LHCN-M2 (cell line): ENCODE measurements at places on chromosomes 16 and 17. TPM values are rescaled to one million over a fixed set of nuclear protein-coding genes. Genes with fewer than 3 reads are reported as not detected.
A peak's percentile ranks its signal among the peaks of the same experiment; 100 is the strongest.

- peak; percentile 56 for DNase-seq
Observed at GRCh38 chr17:40846515-40847144, 20.4 kb downstream of the KRT12 start.

DNA sequence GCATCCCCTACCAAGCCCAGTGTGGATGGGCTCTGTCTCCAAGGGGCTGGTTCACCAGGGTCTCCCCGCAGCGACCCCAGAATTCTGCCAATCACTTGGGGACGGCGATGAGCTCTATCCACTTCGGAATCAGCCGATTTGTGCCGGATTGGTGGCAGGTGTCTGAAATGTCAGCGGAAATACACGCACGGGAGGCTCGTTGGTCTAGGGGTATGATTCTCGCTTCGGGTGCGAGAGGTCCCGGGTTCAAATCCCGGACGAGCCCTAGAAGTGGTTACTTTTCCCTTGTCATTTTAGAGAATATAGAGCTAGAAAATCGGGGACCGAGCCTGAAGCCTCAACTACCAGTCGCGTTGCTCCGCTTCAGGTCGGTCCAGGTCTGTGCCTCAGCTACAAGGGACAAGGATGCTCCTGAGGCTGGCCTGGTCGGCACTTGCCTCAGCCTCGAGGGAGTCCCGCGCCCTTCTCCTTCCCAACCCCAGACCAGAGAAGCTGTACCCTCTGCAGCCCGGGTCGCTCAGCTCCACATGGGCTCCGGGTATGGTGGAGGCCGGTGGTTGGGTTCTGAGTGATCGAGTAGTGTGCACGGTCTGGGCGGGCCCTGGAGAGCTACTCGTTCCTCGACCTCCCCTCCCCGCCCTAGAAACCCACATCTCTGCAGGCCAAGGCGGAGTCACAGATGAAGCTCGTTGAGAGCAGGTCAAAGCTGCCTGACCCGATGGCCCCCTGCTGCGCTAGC, 16.0 kb upstream of the OR1F1 start:
- DNase-seq, result peak; percentile 71

DNA sequence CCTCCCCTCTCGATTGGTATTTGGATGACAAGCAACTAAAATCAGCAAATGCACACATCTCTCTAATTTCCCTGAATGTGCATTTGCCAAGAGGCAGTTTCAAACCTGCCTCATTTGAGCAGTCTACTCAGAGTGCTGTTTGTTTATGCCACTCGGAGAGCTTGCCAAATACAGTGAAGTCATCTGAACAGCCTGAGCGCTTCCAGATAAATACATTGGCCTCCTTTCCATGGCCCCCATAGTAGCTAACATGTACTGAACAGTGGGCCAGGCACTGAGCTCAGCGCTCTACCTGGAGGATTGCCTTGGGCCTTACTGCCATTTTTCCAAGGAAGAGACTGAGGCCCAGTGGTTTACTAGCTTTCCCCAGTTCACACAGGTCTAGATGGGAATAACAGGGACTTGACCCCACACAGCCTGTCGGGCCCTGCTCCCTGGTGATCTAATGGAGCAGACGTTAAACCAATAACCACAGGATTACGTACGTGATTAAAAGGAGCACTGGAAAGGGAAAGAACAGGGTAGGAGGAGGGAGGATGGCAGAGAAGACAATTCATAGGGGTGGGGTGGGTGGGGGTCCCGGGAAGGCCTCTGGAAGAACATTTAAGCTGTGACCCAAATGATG, 18.7 kb upstream of the ANKRD40CL start:
- DNase-seq, result no peak

- DNase-seq, result no peak
Observed at GRCh38 chr17:11559601-11560000, 38.7 kb upstream of the DNAH9 start.

GRCh38 chr17:62805234-62805633, 2.9 kb downstream of the MARCHF10 start:
- DNase-seq, result peak; percentile 50

GRCh38 chr16:8880839-8881510, 1.2 kb upstream of the LITAFD start:
- no peak for DNase-seq

Gene AIPL1
- total RNA-seq, result not detected in 2 replicates

DNA sequence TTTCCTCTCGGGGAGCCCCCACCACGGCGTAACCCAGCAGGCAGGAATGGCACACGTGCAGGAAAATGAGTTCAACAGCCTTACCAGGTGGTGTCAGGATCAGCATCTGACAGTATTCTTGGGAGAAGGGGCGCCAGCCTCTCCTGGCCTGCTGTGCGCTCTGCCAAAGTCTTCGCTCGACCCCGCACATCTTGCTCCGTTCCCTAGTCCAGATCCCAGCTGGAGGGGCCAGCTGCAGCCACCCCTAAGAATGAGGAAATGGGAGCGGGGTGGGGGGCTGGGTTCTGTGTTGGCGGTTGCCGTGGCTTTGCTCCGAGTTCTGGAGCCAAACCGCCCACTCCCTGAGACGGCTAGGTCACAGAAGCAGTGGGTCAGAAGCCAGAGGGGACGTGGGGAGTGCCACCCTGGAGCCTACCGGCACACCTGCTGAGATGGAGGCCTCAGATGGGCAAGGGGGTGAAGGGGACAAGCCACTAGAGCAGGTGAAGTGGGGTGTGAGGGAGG, at the start of gene CHCT1:
TSS of gene CHCT1 (plus strand) at position 328 of the 504 bp plus-strand sequence. CDS start at position 432, 104 bp downstream.
- no peak for DNase-seq

DNA sequence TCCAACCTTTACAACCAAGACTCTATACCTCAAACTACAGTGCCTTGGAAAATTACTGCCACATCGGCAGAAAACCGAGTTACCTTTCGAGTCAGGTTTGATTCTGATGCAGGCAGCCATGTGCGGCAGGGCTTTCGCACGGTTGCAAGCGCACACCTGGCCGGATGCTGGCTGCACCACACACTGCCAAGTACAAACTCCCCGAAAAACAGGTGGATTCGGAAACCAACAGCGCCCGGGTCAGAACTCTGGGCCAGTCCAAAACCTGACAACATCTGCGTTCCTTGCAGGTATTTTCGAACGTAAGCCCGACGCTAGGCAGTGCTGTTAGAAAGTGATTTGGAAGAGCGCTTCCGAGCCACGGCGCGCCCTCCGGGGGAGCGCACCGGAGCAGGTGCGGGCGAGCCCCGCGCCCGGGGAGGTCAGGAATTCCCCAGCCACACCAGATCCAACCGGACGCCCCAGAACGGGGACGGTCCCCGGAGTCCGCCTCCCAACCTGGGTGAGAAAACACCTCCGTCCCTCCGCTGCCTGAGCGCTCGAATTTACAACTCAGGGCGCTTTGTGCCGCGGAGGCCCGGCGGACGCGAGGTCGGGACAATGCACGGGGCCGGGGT, 1.2 kb downstream of the USP7 start:
- DNase-seq, result peak; percentile 22

Gene TPSD1
- not detected in 2 replicates for total RNA-seq

GRCh38 chr16:84084570-84085270, 32.0 kb downstream of the MBTPS1 start:
- peak; percentile 33 for DNase-seq

Gene KRTAP2-1
- total RNA-seq, result not detected in 2 replicates

DNA sequence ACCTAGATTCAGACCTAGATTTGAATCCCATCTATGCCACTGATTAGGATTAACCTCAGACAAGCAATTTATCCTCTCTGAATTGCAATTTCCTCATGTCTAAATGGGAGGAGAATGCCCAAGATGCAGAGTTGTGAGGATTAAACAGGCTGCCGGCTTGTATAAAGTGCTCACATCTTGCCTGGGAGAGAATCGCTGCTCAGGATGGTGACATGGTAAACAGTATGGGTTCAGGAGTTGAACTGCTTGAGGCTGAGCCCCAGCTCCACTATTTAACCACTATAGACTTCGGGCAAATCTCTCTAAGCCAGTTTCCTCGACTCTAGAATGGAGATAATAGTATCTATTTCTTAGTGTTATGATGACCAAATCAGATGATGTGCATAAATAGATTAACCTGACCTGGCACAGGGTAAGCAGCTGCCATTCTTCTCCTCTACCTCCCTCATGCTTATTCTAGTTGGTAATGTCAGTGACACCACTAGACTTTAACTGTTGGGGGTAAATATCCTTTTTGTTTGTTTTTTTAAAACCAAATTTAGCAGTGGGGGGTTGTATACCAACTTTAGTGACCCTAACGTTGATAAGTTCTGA, 732 bp upstream of the RPL27 start:
- DNase-seq, result no peak

- DNase-seq, result peak; percentile 82
Observed at GRCh38 chr16:30409125-30410060, 2.0 kb downstream of the ZNF771 start.

GRCh38 chr17:68458260-68459036, 1.2 kb upstream of the WIPI1 start:
- no peak for DNase-seq

- no peak for DNase-seq
Observed at GRCh38 chr16:78735337-78735736, 635.9 kb downstream of the WWOX start.

- no peak for DNase-seq
Observed at GRCh38 chr17:64236827-64237403, 26.1 kb downstream of the TEX2 start.

Gene DUS1L
- 75.8 and 86.1 TPM in 2 replicates for total RNA-seq

DNA sequence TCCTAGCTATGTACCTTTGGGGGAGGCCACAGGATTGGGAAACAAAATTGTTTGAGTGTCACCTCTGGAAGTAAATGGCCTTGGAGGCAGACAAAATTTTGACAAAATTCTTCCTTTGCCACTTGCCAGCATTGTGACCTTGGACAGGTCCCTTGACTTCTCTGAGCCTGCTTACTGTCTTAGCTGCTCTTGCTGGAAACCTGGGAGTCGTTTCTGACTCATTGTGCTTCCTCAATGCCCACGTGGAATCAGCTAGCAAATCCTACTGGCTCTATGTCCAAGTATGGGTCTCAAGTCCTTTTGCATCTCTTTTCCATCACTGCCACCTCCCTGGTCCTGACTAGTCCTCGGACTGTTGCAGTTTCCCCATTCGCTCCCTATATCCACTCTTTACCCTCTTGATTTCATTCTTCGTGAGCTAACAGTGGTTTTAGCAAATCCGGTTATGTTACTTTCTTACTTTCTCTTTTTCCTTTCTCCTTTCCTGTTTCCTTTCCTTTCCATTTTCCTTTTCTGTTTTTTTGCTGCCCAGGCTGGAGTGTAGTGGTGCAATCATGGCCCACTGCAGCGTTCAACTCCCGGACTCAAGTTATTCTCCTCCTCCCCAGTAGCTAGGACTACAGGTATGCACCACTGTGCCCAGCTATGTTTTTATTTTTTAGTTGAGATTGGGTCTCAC, 68.1 kb upstream of the LGALS9 start:
- DNase-seq, result no peak

DNA sequence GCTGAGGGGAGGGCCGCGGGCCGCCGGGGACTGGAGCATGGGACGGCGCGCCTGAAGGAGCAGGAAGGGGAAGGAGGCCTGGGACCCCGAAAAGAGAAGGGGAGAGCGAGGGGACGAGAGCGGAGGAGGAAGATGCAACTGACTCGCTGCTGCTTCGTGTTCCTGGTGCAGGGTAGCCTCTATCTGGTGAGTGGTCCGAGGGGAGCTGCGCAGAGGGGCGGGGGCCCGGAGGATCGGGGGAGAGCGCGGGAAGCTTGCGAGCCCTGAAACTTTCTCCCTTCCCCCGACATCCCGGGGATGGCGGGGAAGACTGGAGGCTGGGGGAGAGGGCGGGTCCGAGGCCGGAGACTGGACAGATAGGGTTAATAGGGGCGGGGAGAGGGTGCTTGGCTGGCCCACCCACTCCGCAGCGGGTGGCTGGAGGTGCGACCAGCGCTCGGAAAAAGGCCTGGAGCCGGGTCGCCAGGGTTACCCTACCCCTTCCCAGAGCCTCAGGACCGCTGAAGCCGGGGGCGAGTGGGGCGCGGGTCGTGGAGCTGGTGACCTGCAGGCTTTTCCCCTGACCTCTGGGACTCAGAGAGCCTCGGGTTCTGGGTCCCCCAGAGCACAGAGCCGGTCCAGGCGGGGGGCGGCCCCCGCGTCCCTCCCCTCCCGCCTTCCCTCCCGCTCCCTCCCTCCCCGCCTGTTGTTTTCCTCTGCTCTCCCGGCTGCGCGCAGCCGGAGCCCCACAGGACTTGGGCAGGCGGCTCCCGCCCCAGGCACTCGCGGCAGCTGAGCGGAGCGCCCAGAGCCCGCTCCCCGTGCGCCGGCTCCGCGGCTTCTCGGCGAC, 631 bp downstream of the NXPH3 start:
- peak; percentile 35 for DNase-seq

Gene ZP2
- total RNA-seq, result not detected in 2 replicates

DNA sequence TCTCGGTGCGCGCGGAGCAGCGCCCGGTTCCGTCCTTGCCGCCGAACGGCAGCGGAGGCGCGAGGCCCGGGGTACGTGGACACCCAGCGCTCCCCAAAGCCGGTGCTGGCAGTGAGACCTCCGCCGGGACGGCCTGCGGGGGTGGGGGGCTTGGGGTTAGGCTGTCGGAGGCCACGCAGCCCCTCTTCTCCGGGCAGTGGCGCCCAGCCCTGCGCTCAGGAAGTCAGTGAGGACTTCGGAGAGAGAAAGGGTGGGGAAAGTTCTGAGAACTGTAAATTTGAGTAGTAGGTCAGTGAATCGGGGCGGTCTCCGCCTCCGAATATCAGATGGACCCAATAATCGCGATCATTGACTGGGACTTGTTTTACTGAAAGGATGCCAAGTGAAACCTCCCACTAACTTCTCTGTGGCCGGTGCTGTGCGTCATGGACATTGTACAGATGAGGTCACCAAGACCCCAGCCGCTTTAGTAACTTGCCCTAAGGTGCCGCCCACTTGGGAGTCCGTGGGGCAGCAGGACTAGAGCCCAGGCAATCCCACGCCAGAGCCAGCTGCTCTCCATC, 468 bp downstream of the IL4R start:
- peak; percentile 74 for DNase-seq

Gene ZPBP2
- total RNA-seq, result not detected in 2 replicates

Gene MYOCD
- 0.06 TPM in 1 of 2 replicates, not detected in the other for total RNA-seq

DNA sequence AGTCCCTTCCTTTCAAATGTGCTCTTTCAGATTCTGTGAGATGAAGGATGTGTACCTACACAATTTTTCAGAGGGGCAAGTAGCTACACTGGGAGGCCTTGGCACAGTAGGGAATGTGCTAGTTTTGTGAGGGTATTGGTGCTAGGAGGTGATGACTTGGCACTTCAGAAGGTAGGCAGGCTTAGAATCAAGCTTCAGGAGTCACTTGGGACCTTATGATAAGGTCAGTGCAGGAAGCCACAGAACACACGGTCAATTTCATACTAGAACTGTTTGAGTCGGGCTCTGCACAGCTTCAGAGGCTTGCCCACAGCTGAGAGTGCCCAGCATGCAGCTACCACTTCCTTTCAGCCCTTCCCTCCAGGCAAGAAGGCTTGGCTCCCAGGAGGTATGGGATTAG, 6.1 kb downstream of the CMTM1 start:
- DNase-seq, result no peak

Gene PTX4
- not detected in 2 replicates for total RNA-seq

GRCh38 chr16:49889725-49890397, 33.9 kb upstream of the ZNF423 start:
- no peak for DNase-seq

Gene CYTH1
- total RNA-seq, result 24.9 and 26.1 TPM in 2 replicates

DNA sequence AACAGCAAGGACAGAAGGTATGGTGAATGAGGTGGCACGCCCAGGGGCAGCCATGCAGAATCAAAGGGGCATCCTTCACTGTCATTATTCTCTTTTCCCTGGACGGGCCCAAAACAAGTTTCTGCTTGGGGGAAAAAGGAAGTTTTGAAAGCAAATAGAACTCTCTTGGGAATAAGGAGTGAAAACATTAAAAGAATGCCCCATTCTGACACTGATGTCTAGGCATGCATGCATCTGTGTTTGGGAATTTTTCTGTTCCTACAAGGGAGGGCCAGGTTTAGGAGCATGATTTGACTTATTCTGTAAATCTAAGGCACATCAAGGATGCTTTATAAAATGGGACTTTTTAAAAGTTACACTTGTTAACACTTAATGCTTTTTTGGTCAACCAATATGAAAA, 34.3 kb upstream of the SLC12A3 start:
- no peak for DNase-seq
